ENCODE measurements at places on chromosomes 7 and 10.

DNA sequence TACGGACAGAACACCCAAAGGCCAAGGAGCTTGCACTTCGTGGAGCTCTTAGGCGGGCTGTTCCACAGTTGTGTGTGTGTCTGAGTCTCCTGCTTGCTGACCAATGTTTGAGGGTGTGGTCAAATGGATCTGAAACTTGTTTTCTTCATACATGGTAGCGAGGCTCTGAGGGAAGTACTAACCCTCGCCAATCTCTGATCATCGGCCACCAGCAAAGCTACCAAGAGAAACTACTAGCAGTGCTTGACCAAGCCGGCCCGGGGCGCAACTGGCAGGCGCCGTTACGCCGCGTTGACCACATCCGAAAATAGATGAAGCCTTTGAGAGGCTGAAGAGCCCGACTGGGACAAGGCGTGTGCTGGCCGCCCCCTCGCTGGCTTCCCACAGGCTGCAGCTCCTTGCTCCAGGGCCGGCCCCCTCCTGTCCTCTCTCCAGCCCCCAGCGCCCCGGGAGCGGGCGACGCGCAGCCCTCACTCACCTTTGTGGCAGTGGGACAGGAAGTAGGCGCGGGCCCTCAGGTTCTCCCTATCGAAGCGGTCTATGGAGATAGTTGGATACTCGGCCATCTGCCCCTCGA lies 384 bp downstream of the DCLRE1C start:
- no peak for DNase-seq

GRCh38 chr7:37048674-37049073 lies 324.4 kb upstream of the AOAH start:
- DNase-seq, result no peak

DNA sequence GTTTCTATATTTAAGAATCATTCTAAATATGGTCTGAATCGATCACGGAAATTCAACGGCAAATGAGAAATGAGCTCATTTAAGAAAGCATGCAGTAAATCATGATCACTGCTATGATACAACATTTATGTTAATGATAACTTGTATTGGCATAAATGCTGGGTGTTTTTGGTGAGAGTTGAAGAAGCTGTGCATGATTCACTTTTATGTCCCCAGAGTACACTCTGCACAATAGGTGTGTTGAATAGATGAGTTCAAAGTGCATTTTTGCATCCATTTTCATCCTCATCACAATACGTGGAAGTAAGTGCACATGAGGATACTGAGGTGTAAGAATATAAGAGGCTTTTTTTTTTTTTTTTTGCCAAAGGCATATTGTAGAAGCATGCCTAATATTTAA lies 169.3 kb downstream of the PPP1R17 start:
- no peak for DNase-seq

DNA sequence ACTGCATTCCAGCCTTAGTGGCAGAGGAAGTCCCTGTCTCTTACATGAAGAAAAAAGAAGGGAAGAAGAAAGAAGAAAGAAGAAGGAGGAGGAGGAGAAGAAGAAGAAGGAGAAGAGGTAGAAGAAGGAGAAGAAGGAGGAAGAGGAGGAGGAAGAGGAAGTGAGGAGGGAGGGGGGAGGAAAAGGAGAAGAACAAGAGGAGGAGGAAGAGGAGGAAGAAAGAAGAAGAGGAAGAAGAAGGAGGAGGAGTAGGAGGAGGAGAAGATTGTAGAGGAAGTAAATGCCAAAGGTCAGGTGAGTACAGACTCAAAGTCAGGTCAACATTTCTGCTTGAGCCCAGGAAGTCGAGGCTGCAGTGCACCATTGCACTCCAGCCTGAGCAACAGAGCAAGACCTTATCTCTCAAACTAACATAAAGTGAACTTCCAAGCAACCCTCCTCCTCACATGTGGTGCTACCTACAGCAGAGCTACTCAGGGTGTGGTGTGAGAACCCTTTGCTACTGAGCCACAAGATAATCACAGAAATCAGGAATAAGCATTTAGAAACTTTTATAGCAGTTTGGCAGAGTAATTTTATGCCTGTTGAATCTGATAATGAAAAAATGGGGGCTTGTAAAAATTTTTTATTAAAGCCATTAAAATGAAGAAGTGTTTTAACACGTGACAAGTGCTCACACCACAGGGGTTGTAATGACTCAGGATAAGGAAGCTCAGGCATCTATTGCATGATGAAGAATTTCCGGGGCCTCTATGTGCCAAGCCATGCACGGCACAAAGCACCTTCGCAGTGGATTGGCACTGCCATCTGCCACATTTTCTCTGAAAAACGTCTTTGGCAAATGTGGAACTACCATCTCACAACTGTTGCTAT lies 224.9 kb upstream of the AUTS2 start:
- no peak for DNase-seq

DNA sequence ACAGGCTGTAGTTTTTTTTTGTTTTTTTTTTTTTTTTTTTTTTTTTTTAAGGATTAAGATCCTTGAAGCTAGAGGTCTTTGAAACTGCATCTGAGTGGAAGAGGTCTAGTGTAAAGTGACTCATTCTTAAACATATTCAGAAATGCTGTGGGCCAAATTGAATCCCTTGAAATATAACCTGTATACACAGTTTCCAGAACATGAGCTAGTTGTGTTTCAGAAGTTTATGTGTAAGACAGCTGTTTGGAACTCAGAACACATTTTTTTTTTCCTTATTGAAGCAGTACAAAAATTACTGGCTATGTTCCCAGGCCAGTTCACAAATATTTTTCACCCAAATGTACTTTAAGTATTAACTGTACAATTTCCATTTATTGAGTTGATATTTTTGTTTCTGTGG lies 67.9 kb downstream of the PPP1R9A start:
- no peak for DNase-seq

DNA sequence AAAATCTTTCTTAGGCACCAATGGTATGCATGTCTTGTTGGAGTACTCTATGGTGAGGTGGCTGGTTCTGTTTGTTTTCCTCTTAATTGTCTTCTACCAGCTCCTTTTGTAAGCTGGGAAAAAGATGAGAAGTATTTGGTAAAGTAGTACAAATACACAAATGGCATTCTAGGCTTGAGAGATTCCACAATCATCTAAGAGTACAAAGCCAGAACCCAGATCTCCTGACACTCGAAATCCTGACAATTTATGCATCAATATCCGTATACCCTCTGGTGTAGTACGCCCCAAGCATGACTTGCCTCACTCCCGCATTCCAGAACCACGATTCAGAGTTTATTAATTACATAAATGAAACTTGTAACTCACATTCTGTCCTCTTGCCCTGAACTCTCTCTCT lies 43.5 kb downstream of the CDCA7L start:
- no peak for DNase-seq

GRCh38 chr7:76430836-76431235 lies 6.1 kb downstream of the ZP3 start:
- DNase-seq, result no peak

GRCh38 chr7:28481091-28481926 lies 69.0 kb downstream of the CREB5 start:
- peak; percentile 24 for DNase-seq

DNA sequence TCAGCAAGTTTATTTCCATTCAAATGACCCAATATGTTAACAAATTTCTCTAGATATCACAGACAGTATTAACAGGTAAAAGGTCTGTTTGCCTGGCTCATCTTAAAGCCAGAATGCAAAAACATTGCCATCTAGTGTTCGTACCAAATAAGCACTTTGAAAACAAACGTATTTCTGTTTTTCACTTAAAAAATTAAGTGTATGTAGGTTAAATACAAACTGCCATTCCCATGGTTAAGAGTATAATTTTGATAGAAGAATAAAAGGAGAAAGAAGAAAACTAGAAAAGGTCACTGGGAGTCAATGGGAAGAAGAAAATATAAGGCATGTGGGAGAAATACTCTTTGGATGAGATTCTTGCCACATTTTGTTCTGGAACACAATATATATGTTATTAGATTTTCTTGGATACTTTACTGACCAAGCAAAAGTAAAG lies 51.0 kb downstream of the ORC5 start:
- DNase-seq, result no peak

DNA sequence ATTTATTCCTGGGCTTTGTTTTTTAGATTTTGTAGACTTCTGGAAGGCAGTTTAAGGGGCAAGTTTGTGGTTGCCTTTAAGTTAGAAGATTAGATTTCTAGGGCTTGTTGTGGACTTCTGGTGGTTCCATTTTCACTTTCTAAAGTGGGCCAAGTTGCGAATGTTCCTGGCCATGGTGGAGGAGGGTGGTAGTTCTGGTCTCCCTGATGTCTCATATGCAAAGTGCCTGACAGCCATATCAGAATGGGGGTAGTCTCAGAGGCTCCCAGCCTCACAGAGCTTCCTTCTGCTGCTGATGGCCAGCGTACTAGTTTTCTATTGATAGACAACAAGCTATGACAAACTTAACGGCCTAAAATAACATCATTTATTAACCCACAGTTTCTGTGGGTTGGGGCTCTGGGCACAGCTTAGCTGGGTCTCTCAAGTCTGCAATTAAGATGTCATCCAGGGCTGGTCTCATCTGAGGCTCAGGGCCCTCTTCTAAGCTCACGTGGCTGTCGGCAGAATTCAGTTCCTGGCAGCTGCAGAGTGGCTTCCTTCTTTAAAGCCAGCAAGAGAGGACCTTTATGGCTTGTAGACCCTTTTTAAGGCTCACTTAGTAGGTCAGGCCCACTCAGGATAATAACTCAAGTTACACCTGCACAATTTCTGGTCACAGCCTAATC lies 44.8 kb downstream of the BMPER start:
- DNase-seq, result no peak

GRCh38 chr7:41065663-41066062 lies 637.2 kb downstream of the INHBA start:
- DNase-seq, result no peak

- DNase-seq, result no peak
Observed at GRCh38 chr7:157347217-157347904, 10.6 kb downstream of the DNAJB6 start.

DNA sequence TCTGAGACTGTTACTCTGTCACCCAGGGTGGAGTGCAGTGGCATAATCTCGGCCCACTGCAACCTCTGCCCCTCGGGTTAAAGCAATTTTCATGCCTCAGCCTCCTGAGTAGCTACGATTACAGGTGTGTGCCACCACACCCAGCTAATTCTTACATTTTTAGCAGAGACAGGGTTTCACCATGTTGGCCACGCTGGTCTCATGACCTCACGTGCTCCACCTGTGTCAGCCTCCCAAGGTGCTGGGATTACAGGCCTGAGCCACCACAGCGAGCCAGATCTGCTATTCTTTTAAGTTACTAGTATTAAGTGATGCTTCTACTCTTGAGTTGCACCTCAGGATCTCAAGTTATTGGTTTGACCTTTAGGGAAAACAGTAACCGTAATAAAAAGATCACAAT lies 23.0 kb upstream of the KMT2E start:
- no peak for DNase-seq

- DNase-seq, result no peak
Observed at GRCh38 chr10:8424555-8425211, 370.2 kb downstream of the GATA3 start.

DNA sequence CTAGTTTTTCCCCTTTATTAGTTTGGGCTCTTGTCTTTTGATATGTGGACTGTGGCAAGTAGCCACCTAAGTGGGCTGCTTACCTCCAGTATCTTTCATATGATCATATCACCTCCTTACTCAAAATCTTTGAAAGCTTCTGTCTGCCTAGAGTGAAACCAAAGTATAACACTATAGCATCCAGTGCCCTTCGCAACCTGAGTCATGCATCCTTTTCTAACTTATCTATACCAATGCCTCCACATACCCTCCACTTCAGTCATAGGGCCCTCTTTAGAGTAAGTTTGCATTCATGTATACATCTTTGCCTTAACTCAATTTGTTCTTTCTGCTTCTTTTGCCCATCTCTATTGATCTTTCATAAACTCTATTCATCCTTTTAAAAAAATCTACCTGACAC lies 15.7 kb upstream of the MACC1 start:
- no peak for DNase-seq

GRCh38 chr7:140084972-140085371 lies 22.2 kb upstream of the PARP12 start:
- peak; percentile 65 for DNase-seq

DNA sequence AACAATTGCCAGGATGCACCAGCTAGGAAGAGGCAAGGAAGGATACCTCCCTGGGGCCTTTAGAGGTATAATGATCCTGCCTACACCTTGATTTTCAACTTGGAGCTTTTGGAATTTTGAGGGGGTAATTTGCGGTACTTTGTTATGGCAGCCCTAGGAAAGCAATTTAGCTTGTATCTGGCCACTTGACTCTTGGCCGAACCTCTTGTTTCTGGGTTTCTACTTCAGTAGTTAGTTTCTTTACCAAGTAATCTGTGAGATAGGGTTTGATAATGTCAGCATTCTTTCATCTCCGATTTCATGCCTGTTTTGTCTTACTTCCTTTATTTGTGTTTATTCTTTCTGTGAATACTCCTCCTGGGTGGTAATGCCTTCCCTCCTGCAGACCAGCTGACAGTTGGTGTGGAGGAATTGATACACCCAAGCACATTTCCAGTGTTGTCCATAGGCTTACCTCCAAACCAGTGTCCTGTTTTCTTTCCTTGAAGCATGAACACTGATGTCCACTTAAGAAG lies 163.7 kb downstream of the SND1 start:
- DNase-seq, result no peak

DNA sequence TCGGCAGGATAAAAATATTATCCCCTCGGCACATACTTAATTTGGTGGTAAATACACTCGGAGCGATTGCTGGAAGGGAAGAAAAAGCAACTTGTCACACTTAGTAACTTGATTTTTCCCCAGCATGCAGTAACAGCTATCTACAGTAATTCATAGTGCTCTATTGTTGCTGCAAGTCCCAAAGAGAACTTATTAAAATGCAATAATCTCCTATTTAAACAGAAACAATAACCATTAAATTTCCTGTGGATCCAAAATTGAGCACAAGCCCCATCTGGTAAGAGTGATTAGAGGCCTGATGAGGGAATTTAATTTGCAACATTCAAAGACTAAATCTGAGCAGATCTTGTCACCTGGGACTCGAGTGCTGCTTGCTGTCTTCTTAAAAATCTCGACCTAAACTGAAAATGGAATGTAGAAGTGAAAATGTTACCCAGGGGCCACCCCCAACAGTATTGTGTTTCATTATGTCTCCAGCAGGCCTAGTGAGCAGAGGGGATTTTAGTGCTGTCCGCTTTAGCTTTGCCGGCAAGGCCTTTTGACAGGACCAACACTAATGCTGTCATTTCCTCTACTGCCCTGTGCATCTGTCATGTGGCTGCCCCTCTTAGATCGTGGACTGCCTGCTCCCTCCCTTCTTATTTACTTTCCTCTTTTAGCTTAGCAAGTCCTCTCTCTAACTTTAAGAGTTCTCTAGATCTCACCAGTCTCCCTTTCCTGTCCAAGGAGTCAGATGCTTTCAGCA lies 639.7 kb downstream of the AUTS2 start:
- peak; percentile 51 for DNase-seq

- no peak for DNase-seq
Observed at GRCh38 chr7:94041529-94041928, 37.4 kb upstream of the BET1 start.

- DNase-seq, result no peak
Observed at GRCh38 chr7:50921114-50921813, 138.6 kb upstream of the GRB10 start.

DNA sequence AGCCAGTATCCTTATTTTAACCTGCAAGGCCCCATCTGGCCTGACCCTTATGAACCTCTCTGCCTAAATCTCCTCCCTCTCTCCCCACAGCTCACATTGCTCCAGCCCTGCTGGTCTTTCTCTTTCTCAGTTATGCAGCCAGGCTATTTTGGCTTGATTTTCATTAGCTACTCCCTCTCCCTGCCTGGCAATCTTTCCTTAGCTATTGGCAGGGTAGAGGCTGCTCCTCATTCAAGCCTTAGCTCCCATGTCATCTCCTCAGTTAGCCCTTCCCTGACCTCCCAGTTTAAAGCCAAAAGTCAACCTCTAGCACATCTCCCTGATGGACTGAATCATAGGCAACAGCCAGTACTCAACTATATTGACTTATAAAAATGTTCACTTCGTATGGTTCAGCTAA lies 214.4 kb upstream of the CELF2 start:
- DNase-seq, result no peak
